Sciatic nerve (tissue), 2 donors: ENCODE measurements at places on chromosomes 6 and 20.

DNA sequence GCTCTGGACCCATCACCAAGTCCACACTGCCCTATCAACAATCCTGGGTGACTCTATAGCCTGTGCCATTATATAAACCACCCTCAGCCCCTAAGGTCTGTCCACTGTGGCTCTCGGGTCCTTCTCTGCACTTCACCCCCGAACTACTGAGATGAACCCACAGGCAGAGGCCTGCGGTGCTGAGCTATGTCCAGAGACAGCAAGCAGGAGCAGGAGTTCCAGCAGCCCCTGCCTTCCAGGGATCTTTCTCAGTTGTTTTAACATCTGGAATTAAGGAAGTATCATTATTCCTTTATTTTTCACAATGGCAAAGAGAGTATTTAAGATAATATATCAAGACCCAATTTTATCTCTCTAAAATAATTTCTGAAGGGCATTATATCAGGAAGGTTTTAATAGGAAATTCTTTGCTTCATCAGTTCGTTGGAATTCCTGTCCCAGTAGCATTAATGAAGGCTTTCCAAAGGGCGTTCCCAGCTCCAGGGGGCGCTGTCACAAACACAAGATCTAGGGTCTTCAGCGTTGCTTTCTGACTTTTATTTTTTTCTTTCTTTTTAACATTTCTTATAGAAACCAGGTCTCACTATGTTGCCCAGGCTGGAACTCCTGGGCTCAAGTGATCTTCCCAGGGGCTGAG is 27.3 kb downstream of the RRBP1 start:
- peak; percentile 69 for DNase-seq

- no peak for DNase-seq
These were observed 512.5 kb downstream of the BCKDHB start for GRCh38 chr6:80618953-80619352.

DNA sequence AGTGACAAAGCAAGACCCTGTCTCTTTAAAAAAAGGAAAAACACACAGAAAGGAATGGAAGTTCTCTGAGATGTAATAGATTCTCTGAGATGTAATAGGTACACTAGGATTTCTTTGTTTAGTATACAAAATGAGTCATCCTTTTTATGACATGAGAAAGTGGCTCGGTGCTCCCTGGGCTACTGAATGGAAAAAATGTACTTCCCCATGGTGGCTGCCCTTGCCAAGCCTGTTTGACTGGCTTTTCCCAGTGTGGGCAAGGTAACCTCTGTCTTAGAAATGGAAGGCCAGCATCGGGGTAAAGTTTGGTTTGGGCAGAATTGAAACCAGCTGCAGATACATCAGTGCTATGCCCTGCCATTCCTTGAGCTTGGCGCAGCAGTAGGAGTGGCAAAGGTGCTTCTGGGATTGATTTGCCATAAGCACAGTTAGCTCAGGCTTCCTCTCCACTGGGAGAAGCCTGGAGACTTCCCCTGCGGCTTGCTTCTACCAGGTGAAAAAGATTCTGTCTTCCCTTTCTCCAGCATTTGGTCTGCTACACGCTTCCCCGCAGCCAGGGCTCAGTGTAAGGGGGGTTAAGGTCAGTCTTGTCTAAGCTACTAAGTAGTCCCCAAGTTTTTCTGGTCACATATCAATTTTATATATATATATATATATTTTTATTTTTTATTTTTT is 24.5 kb downstream of the ARFGEF2 start:
- DNase-seq: no peak

- no peak for DNase-seq
These were observed 150.3 kb downstream of the EYA2 start for GRCh38 chr20:47044938-47045337.

DNA sequence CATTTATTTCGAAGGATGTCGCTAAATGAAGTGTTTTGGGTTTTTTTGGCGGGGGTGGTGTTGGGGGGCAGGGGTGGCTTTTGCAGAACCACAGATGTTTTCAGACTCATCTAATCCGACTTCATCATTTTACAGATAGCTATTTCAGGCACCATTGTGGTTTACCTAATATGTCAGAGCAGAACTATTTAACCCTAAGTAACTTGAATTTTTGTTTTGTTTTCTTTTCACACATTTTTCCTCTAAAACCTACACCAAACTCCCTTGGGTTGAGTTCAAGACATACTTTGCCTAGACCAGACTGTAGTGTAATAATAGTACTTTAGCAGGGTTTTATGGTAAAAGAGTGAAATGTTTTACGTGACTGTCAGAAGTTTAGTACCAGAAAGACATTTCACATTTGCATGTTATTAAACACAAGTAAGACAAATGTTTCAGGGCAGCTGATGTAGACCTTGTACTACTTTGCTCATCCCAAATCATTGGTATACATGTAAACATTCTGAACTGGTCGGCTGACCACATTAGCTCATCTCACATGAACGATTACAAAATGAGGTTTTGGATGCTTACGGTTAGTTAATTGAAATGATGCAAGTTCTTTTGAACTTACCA is 37.7 kb downstream of the MAP3K4 start:
- no peak for DNase-seq

GRCh38 chr6:165766457-165766856 is 103.4 kb upstream of the PDE10A start:
- no peak for DNase-seq

DNA sequence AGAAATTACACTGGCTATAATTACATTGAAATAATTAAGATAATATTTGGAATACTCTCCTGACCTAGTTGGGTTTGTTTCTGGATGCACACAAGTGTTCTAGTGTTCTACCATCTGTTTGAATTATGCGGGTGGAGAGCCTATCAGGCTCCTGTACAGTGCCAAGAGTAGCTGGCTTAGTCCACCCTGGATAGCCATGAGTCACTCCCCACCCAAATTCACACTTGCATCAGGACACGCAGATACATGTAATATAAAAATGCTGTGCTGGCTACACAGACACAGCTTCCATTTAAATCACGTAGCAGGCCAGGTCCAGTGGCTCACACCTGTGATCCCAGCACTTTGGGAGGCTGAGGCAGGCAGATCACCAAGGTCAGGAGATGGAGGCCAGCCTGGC is 686.2 kb upstream of the SLC35B3 start:
- no peak for DNase-seq

DNA sequence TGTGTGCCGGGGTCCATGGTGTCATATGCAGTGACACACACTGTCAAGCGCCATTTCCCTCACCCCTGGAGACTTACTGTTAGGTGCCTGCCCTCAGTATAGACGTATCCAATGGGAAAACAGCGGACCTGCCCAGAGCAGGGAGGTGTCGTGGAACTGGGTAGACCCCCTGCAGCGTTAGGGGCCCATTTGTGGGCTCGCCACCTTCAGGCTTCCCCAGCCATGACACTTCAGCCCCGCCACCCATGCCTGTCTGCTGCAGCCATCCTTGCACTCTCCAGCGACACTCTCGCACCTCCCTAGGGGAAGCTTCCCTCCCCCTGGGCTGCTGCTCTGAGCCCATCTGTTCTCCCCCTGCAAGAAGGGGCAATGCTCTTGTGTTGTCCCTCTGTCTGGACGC is 43.2 kb downstream of the STK35 start:
- DNase-seq: no peak

GRCh38 chr6:35461270-35461669 is 6.9 kb upstream of the RPL10A start:
- DNase-seq: no peak
